ENCODE measurements at places on chromosomes 13 and 19.
A peak's percentile ranks its signal among the peaks of the same experiment; 100 is the strongest.

- DNase-seq, result peak; percentile 88
Observed at GRCh38 chr19:50357178-50358100, 8.0 kb downstream of the NAPSA start.

GRCh38 chr19:15194938-15195337, 5.9 kb downstream of the NOTCH3 start:
- no peak for DNase-seq

- DNase-seq, result peak; percentile 73
Observed at GRCh38 chr19:2476451-2477140, 669 bp downstream of the GADD45B start.

DNA sequence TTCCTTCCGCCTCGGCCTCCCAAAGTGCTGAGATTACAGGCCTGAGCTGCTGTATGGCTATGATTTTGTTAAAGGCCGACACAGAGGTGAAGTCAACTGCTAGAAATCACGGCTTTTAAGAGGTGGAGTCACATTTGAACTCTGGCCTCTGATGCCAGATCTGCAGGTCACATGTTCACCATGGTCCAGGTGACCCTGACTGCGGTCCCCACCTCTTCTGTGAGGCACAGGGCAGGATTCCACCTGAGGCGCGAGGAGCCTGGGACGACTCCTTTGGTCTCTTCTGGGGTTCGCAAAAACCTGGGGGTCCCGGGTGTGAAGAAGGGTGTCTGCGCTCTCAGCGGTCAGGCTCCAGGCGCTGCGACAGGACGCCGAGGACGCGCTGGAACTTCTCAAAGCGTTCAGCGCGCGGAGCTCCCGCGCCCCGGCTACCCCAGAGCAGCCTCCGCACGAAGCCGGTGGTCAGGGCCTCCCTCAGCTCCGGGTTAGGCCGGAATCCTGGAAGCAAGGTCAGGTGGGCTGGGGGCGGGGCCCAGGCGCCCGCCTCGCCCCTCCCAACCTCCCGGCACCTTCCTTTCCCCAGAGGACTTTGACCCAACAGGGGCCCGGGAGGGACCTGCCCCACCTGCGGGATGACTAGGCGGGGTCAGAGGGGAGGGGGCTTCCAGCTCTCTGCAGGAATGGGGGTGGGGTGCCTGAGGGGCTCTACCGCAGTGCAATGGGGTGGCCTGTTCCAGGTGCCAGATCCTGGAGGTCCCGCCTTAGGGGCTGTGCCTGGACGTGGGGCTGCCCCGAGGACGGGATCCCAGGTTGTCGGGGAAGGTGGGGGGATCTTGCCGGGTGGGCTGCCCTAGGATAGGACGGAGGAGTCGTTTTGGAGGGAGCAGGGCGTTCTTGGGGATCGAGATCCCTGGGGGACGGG, 13.0 kb downstream of the TRIP10 start:
- no peak for DNase-seq

DNA sequence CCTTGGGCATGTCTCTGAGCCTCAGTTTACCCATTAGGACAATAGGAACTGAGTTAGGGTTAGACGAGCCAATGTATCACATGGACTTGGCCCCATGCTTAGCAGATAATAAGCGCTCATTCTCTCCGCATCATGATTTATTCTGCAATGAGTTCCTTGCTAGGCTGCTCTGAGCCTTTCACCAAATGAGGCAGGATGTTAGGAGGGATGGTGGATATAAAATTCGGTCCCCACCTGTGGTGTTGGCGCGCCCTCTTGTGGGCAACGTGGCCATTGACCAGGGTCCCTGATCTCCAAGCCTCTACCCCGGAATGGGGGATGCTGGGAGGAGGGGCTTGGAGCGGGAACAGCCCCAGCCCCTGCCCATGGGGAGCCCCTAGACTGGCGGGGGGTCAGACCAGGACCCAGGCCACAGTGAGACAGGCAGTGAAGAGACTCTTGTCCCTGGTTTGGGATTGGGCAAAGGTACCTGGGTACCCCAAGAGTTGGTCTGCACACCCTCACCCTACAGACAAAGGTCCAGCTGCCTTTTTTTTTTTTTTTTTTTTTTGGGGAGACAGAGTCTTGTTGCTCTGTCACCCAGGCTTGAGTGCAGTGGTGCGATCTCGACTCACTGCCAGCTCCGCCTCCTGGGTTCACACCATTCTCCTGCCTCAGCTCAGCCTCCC, 43.9 kb downstream of the CERS4 start:
- DNase-seq, result peak; percentile 80

DNA sequence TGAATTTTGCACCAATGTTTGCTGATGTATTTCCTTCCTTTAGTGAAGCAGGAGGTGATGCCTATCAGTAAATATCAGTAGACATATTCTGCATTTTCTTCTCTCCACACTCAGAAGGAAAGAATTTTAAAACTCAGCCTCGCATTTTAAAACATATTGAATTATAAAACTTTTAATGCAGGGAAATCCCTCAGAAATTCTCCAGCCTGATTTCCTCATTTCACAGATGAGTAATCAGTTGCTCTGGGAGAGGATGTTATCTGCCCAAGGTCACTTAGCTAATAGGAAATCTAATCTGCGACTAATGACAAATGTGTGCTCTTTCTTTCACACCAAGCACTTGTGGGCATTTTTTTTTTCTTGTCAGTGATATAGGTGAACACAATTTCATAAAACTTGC, 320.6 kb downstream of the ITGBL1 start:
- no peak for DNase-seq

GRCh38 chr19:35240327-35240726, 8.5 kb upstream of the LSR start:
- DNase-seq, result no peak

DNA sequence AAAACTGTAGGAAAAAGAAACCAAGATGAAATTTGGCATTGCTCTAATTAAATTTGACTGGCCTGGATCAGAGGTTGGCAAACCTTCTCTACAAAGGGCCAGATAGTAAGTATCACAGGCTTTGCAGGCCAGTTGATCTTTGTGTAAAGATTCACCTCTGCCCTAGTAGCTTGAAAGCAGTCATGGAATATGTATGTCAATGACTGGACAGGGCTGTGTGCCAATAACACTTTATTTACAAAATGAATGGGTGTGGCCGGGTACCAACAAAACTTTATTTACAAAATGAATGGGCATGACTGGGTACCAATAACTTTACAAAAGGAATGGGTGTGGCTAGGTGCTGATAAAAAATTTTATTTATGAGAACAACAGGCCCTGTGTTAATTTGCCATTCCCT, 20.0 kb downstream of the SIN3B start:
- no peak for DNase-seq

DNA sequence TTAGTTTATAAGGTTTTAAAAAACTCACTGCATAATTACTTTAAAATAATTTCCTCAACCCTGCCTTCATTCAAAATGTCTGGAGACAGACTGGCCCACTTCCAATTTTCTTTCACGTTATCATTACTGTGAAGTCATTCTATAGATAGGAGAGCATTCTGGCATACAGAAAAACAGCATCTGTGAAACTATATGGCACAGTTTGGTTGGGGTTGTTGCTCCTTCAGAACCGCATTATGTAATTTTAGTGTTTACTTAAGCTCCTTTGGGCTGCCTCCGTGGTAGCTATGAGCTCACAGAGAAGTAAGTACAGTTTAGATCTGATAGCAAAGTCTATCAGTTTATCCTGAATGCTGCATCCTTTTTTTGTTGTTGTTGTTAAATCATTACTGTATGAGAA, 104.3 kb downstream of the KCNRG start:
- no peak for DNase-seq

- no peak for DNase-seq
Observed at GRCh38 chr13:38965281-38965680, 25.4 kb downstream of the STOML3 start.

GRCh38 chr13:99962242-99962641, 9.3 kb downstream of the ZIC5 start:
- no peak for DNase-seq

GRCh38 chr13:59471106-59471505, 692.6 kb downstream of the DIAPH3 start:
- no peak for DNase-seq

DNA sequence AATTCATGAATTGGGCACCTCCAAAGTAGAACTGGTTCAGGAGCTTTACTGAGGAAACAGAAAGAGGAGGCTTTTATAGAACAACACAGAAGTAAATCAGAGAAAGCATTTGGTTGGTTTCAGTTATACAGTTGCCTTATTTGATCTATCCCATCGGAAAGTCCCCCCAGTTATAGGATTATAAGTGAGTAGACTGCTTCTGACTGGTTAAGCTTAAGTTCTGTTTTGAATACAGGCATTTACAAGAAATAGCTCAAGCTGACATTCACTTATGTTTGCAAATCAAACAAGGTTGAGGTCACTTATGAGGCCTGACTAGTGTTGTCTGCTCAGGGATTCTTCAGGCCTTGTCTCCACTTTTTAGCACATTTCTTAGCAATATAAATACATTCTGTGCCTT, 857.4 kb downstream of the EFNB2 start:
- no peak for DNase-seq

- no peak for DNase-seq
Observed at GRCh38 chr13:25171170-25171516, 945 bp downstream of the AMER2 start.

DNA sequence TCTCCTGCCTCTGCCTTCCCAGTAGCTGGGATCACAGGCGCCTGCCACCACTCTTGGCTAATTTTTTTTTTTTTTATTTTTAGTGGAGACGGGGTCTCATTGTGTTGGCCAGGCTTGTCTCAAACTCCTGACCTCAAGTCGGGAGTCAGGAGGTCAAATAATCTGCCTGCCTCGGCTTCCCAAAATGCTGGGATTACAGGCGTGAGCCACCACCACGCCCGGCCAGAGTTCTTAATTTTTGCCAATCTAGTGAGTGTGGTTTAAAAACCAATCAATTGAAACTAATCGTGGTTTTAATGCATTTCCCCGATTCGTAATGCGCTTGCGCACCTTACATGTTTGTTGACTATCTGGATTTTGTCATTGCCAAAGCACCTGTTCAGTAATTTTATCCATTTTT, 37.0 kb downstream of the SKA3 start:
- DNase-seq, result no peak

- no peak for DNase-seq
Observed at GRCh38 chr19:17861542-17862402, 2.1 kb downstream of the RPL18A start.

- no peak for DNase-seq
Observed at GRCh38 chr19:33691736-33692135, 70.0 kb downstream of the CHST8 start.

DNA sequence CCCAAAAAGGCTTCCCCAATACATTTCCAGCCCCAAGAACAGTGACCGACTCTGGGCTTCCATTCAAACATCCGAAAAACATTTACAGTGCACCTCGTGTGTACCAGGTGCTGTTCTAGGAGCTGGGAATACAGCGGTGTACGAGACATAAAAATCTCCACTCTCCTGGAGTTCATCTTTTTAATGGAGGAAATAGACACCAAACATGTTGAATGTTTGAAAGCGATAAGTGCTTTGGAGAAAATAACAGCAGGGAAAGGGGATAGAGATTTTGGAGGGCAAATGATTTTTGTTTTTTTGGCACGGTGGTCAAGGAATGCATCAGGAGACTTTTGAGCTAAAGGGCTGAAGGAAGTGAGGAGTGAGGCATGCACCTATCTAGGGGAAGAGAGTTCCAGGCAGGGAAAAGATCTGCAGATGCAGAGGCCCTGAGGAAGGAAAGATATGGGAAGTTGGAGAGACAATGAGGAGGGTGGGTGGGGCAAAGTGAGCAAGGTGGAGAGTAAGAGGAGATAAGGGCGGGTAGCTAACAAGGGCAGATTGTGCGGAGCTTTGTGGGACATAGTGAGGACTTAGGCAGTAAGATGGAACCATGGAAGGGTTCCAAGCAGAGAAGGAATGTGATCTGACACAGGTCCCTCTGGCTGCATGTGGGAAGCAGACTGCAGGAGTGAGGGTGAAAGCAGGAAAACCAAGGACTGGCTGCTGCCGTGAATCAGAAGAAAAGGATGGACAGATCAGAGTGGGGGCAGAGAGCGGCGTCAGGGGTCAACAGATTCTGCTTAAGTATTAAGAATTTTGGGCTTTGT, 703 bp upstream of the FBL start:
- DNase-seq, result no peak

GRCh38 chr13:44855860-44856259, 133.4 kb downstream of the NUFIP1 start:
- DNase-seq, result no peak

DNA sequence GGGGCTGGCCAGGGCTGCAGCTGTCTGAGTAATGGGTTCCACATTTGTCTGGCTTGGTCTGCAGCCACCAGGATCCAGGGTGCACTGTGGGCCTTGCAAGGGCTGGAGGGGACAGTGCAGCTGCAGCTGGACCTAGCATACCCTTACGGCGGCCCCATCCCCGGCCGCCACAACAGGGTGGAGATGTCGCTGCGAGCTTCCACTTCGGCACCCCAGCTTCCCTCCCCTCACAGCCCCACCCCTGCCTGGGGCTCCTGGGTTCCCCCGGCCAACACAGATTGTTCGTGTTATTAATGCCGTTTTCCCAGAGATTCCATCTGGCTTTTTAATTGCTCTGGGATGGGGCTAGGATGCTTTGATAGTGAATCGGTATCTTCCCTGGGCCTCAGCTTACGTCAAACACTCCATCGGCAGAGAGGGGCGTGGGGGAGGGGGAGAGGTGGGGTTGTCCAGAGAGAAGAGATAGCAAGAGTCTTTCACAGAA, 5.8 kb downstream of the CEBPA start:
- no peak for DNase-seq

GRCh38 chr13:27481766-27482165, 31.4 kb upstream of the MTIF3 start:
- DNase-seq, result no peak

- DNase-seq, result no peak
Observed at GRCh38 chr19:29800100-29800825, 11.5 kb upstream of the CCNE1 start.

GRCh38 chr13:39379118-39379517, 223.9 kb downstream of the LHFPL6 start:
- DNase-seq, result no peak

DNA sequence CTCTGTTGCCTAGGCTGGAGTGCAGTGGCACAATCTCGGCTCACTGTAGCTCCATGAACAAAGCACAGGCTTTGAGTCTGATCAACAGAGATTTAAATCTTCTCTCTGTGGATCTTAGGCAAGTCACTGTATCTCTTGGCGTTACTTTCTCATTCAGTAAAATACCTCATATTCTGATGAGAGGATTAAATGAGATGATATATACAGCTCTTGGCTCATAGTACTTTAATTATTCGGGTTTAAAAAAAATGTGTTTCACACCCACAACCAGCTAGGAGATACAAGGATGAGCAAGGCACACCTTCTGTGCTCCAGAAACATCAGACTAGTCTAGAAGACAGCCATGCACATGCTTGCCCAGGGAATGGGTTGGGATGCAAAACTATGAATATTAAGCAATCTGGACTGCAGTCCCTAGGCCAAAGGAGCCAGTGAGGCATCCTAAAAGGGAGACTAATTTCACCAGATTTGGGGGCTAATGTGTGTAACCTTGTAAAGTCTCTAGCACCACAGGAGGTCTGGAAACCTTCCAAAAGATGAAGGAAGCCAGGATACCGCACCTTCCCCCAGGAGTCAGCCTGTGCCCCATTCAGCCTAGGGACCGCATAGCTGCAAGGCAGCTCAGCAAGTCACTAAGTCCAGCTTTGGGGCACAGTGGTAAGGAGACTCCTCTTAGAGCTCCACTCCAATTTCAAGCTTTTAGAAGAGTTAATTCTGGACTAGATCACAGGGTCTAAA, 2.5 kb downstream of the VPS36 start:
- no peak for DNase-seq
